ENCODE measurements at places on chromosomes 2 and 18.

GRCh38 chr18:23126376-23127056 is 8.8 kb upstream of the CABLES1 start:
- DNase-seq = no peak

DNA sequence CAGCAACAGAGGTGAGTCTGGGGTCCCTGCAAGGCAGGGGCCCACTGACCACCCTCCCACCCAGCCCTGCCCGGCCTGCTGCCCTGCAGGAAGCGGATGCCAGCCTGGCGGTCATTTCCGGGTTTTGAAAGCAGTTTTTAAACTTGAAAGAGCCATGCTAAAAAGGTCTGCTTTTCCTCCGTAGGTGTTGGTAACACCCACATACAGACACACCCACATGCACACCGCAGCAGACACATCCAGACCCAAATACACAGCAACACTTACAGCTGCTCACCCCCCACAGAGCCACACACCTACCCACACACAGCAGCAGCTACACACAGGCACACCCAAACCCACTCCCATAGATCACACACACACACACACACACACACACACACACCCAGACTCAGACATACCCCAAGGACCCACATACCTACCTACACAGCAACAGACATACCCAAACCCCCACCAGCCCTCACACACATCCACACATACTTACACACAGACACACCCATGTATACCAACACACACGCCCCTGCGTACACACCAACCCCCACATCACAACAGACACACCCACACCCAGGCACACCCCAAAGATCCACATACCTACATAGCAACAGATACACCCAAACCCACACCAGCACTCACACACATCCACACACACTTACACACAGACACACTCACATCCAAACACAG is 7.6 kb downstream of the ZFP36L2 start:
- no peak for DNase-seq

- DNase-seq = no peak
Observed at GRCh38 chr2:75541430-75541829, 19.3 kb downstream of the EVA1A start.

- DNase-seq = no peak
Observed at GRCh38 chr2:196925768-196926561, 542 bp downstream of the PGAP1 start.

DNA sequence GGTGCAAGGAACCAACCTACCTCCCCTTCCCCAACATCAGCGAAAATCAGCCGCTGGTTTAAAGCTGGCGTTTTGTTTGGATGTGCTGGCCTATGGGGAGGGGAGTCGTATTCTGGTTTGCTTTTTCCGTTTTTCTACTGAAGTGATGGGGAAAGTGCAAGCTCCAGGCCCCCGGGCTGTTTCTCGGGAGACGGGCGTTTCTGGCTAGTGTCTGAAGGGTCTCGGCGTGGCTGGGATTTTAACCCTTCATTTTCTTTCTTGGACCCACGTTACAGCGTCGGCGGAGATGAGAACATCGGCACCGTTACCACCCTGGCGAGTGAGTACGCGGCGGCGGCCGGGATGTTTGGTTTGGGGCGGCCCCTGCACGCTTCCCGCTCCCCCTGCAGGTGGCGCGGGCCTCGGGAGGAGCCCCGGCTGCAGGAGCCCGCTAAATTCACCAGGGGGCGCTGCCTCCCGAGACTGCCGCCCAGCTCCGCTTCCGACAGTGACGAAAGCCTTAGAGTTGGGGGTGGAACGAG is 70.7 kb downstream of the PLB1 start:
- peak; percentile 13 for DNase-seq

DNA sequence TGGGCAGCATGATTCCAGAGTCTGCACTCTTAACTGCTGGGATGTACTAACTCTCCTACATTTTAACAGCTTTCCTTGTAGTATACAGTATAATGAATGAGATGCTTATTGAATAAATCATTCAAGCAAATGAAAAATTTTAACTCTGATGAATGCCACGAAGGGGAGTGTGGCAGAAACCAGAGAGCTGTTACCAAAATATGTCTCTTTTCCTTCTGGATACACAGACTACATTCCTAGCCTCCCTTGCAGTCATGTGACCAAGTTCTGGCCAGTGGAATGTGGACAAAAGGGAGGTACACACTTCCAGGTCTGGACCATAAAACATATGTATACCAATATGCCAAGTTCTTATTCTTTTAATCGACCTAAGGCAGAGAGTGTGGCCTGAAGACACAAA is 1.7 kb upstream of the EML4 start:
- DNase-seq = no peak

- DNase-seq = peak; percentile 98
Observed at GRCh38 chr2:118059919-118060478, 28.3 kb upstream of the INSIG2 start.

- DNase-seq = no peak
Observed at GRCh38 chr18:58268849-58269248, 224.8 kb downstream of the NEDD4L start.

DNA sequence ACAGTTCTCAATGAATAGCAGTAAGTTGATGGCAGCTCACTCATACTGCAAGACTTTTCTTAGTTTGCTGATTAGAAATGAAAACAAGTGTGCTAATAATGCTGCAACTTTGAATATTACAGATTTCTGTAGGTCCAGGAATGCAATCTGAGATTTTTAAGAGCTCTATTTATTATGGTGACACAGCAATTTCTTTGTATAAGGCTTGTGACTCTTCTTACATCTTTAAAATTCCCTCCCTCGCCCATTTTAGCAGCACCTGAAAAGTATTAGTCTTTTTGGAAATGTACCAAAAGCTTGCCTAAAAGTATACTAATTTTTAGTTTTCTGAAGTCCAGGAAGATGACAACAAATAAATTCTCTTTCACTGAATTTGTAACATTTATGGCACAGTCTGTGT is 4.4 kb upstream of the HTR2B start:
- DNase-seq = no peak

- peak; percentile 80 for DNase-seq
Observed at GRCh38 chr2:55885127-55885943, 38.2 kb downstream of the EFEMP1 start.

DNA sequence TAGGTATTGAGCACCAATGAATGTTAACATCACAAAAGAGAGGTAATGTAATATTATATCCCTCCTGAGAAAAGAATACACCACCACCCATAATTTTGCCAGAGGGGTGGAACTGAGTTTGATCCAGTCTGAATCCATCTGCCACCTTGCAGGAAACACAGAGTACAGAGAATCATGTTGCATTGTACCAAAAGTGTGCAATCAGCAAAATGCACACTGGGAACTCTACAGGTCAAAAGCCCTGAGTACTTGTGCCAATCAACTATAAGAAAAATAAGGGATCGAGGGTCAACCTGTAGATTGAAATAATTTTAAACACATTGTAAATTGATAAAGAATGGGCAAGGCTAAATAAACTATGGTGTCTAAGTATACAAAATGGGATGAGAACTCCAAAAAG is 141.5 kb downstream of the KCNH7 start:
- no peak for DNase-seq

DNA sequence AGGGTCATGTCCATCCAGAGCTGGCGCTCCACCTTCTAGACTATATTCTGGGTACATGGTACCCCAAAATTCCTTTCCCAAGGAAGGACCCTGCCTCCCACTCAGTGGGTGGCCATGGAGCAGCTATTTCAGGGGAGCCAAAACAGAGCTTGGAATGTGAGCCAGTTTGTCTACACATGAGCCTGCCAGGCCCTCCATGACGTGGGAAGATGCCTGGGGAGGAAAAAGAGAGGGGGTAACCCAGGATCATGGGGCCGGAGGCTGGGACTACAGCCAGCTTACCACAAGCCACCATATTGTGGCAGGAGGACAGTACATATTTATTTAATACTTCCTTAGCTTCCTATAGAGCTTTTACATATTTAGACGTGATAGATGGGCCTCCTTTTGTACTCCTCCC is 414.7 kb upstream of the TNP1 start:
- DNase-seq = no peak

GRCh38 chr2:45739796-45740485 is 88.5 kb downstream of the PRKCE start:
- no peak for DNase-seq

DNA sequence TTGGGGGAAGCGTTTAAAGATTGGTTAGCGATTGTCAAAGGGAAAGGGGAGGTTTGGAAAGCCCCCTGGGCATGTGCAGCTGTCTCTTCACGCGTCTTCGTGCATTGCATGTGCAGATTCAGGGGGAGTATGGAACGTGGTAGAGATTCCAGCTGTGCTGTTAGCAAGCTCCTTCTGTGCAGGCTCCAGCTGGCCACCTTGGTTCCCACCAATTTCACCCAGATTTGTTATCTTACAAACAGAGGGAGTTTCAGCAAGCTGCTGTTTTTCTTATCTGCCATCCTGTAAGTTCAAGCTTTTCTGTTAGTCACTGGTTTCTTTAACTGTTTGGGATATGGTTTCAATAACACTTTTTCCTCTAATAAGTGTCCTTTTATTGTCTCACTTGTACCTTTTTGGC is 30.4 kb downstream of the FARP2 start:
- no peak for DNase-seq

- DNase-seq = no peak
Observed at GRCh38 chr18:29028560-29028959, 851.6 kb upstream of the CDH2 start.

GRCh38 chr2:59184276-59185020 is 943.3 kb upstream of the FANCL start:
- no peak for DNase-seq

- DNase-seq = no peak
Observed at GRCh38 chr2:202911203-202911511, 316 bp downstream of the WDR12 start.
